ENCODE measurements at places on chromosomes 4 and X.

DNA sequence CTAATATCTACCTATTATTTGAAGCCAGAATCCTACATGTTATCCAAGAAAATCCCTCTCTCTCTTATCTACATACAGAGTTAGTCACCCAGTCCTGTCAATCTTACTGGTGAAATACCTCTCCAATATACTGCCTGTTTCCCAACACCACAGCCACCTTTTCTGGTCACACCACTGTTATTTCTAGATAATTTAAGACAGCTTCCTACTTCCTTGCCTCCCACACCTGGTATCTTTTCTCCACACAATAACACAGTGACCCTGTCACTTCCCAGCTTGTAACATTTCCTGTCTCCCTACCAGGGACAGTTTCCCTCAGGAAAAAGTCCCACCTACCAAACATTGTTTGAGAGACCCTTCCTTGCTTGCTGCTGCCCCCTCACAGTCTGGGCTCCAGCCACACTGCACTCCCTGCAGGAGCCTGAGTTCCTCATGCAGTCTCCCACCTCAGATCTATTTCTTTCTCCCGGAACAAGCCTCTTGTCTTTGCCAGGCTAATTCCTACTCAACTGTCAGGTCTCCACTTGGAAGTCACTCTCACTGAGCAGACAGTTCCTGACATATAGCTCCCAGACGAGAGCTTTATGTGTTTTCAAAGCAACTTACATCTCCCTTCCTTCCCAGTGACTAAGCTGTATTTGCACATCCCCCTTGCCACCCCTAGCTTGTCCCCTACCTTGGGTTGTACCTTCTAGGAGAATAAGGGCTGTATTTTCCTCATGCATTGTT is 73.6 kb upstream of the QRFPR start:
- DNase-seq: no peak

- DNase-seq: no peak
Observed at GRCh38 chrX:49067285-49068120, 6.3 kb downstream of the PRAF2 start.

DNA sequence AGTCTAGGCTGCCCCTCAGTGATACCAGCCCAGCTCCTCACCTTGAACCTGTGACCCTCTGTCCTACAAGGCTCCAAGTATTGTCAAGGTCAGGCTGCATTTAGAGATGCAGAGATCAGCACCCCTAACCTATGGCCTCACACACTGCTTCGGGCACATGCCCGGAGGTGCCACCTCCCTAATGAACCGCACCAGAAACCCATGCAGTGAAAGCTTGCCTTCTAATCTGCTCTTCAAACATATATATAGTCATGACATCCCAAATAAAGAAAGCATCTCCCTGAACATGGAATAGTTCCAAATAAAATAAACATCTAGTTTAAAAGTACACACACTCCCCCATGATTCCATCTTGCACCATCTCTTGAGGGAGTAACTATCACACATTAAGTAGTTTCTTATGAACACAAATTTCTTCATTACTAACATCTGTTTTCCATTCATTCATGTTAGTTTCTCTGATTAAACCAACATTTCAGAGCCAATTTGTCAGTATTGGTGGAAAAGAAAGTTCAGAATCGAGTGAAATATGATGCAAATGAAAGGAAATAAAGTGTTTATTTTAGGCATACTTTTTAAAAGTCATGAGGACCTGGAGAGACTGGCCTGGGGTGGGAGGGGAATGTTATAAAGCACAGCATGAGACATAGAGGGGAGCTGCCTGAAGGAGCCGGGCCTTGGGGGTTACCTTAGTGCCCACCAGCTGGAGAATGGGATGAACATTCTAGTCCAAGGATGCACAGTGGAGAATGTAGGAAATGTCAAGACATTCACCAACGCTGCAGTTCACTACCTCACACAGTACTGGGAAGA is 19.2 kb downstream of the CC2D2A start:
- DNase-seq: no peak

- DNase-seq: no peak
Observed at GRCh38 chr4:61129971-61130370, 70.2 kb upstream of the ADGRL3 start.

DNA sequence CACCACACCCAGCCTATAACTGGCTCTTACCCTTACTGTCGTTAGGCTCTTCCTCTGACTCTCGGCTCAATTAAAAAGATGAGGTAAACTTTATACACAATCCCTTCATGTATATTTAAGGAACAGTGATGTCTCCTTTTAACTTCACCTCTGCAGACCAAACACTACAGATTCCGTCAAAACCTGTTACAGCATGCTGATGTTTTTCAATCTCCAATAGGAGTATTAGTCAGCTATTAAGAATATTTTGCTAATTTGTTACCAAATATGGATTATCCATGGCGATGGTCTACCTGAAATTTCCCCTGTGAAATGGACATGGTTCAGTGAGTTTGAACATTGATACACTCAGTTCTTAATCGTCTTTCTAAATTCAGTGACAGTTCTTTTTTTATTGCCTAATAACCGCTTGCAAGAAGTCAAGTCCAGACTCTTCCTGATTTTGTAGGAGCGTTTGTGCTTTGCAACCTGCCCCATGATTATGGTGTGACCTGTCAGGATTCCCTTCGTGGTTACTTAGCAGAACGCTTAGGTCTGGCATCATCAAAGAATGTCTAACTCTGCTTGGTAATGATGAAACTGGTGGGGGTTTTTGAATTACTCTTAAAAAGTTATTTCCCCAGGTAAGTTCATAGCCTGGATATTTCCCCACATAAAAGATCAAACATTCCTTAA is 72.2 kb upstream of the STOX2 start:
- no peak for DNase-seq

DNA sequence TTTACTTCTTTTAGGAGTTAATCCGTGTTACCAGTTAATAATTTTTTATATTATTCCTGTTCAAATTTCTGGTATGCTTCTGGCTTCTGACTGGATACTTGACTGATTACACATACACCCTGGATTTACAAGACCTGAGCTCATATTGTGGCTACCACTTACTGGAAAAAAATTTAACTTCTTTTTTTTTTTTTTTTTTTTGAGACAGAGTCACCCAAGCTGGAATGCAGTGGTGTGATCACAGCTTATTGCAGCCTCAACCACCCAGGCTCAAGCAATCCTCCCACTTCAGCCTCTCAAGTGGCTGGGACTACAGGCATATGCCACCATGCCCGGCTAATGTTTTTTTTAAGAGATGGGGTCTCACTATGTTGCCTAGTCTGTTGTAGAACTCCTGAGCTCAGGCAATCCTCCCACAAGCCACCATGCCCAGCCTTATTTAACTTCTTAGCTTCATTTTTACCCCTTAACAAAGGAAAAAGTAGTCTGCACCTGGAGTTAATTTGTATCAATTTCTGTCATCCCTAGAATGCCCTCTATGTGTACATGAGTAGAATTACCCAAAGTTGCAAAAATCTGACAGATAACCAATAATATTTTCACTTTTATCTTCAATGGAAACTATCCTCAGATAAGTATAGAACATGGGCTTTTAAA is 50.3 kb downstream of the TMEM165 start:
- DNase-seq: no peak

- no peak for DNase-seq
Observed at GRCh38 chr4:52952540-52952939, 90.4 kb downstream of the RASL11B start.

DNA sequence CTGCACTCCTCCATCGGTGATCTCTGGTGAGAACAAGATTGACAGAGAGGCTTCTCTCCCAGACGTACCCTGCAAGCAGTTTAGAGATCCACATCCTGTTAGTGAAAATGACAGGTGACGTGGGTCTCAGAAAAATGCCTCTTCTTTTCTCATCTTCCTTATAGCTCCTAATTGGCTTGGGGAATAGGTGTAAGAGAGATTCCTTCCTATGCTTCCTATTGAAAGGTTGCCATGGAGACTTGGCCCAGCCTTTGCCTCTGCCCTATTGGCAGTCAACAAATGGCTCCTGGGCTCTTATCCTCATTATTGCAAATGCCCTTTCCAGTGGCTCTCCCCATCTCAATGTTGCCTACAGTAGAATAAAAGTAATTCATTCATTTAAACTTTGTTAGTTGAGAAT is 26.5 kb upstream of the DGKK start:
- DNase-seq: no peak

DNA sequence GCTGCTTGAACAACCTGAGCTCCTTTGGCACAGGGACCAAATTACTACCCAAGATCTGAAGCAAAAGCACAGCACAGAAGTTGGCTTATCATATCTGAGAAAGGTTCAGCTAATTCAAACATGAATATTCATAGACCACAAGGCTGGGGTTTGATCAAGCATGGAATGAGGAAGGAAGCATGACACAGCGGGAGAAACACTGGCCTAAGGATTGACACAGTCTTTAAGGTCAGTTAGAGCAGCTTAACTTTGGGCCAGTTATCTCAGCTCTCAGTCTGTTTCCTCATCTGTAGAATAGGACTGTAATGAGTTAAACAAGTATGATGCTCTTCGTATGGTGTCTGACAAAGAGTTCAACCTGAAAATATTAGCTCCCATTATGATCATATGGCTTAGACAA is 88.5 kb upstream of the CBR4 start:
- no peak for DNase-seq

- no peak for DNase-seq
Observed at GRCh38 chr4:117704721-117705120, 329.6 kb upstream of the NDST3 start.

DNA sequence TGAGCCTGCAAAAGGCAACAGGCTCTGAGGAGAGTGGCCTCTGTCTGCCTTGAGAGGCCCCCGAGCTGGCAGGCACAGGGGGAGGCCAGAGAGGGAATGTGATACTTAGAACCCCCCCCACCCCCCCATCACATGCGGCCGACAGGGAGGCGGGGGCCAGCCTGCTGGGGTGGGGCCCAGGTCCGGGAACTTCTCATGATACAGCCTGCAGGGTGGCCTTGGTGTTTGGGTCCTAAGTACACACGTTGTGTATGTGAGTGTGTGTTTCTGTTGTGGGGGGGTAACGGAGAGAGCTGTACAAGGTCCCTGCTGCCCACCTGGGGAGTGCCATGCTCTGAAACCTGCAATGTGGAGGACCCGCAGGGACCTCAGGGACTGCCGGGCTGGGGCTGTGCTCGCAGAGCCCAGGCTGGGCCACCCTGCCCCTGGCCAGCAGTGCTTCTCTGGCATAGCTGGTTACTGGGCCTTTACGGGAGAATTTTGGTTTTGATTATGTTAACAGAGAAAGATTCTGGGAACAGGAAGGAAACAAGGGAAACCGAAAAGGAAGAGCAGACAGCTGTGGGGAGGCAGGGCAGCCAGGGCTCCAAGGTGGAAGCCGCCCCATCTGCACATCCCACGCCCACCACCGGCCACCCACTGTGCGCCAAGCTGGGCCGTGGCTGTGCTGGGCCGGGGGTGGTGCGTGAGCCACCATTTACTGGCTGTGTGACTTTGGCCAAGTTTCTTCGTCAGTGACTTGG is 19.9 kb downstream of the SH3BP2 start:
- DNase-seq: no peak

- no peak for DNase-seq
Observed at GRCh38 chrX:39969099-39969818, 128.5 kb downstream of the BCOR start.
